Renal cortical epithelial cell (primary cell): ENCODE measurements at places on chromosomes 2 and 18.

GRCh38 chr2:42905341-42906110 is 113.1 kb upstream of the HAAO start:
- peak; percentile 60 for DNase-seq

- no peak for DNase-seq
Measured at GRCh38 chr2:86570059-86570458, 6.8 kb upstream of the CHMP3 start.

GRCh38 chr2:118549503-118549902 is 297.9 kb downstream of the EN1 start:
- DNase-seq = no peak

DNA sequence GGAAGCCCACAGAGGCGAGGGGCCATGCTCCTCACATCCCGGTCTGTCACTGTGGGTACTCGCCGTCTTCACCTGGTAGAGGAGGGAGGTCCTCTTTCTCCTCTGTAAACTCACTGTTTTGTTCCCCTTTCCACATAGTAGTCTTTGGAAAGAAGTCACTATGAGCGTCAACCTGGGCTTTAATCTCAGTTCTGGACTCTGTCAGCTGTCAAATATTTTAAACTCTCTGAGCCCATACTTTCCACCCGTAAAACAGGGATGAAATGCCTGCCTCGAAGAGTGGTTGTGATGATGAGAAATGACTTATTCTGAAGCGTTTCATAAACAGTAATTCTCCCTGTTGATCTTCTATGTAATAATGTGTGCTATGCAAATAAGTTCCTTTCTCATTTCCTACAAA is 547.1 kb upstream of the SOX11 start:
- DNase-seq = no peak

- DNase-seq = no peak
Measured at GRCh38 chr2:164954186-164954585, 1.1 kb downstream of the SLC38A11 start.

GRCh38 chr2:166700079-166700478 is 188.2 kb upstream of the XIRP2 start:
- DNase-seq = peak; percentile 16

DNA sequence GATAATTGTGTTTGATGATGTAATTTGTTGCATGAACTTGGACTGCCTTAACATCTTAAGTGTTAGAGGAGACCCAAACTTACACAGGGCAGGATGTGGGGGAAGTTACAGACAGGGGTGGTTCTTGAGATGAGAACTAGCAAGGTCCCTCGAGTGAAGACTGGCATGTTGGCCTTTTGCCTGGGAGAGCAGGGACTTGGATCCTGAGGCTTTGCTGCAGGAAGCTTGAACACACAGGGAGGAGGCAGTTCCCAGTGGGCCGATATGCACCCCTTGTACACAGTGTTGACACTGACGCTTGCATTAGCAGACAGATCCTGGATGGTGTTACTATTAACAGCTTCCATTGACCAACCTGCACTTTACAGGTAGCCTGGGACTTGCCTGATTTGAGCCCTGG is 47.5 kb downstream of the CHRNA1 start:
- no peak for DNase-seq

DNA sequence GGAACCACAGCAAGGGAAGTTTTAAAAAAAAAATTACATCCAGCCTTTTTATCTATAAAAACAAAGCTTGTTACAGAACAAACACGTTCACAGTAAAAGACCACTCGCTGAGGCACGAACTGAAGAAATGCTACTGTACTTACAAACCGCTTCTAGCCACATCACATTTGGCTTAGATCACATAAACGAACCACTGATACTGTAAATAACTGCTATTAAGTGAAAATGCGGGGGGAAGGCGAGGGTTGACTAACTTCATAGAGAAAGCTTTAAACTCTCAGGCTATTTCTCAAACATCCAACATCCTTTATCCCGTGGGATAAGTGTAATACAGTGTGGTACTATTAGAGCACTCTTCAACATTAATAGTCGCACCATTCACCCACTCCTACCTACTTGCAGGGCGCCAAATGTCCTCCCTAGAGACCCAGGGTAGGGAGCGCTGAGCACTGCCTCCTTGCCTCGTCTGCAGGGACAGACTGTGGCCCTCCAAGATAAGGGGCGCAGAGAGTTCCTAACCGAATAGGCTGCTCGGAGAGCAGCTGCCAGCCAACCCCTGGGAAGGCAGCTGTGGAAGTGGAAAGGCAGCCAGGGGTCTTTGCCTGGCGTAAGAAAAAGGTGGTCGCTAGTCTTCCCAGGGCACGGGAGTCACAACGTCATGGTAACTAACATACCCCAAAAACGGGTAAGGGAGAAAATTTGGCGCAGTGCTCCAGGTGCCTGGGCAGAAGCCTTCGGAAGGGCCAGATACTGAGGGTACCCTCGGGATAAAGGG is 854 bp downstream of the GPR155 start:
- no peak for DNase-seq

- peak; percentile 46 for DNase-seq
Measured at GRCh38 chr18:74331404-74331803, 15.8 kb downstream of the C18orf63 start.

- DNase-seq = peak; percentile 39
Measured at GRCh38 chr2:138787053-138787666, 7.0 kb upstream of the NXPH2 start.

DNA sequence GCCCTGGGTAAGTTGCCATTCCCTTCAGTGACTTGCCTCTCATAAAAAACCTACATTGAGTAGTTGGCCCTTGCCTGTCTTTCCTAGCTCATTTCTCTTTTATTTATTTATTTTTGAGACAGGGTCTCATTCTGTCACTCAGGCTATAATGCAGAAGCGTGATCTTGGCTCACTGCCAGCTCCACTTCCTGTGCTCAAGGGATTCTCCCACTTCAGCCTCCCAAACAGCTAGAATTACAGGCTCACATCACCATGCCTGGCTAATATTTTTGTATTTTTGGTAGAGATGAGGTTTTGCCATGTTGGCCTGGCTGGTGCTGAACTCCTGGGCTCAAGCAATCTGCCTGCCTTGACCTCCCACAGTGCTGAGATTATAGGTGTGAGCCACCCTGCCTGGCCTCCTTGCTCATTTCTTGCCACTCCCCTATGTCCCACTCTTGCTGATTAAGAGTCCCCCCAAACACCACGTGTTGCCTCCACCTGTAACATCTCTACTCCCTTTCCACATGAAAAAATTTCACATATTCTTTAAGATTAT is 12.6 kb downstream of the EVA1A start:
- no peak for DNase-seq

- DNase-seq = no peak
Measured at GRCh38 chr2:20432714-20433113, 14.2 kb upstream of the RHOB start.

DNA sequence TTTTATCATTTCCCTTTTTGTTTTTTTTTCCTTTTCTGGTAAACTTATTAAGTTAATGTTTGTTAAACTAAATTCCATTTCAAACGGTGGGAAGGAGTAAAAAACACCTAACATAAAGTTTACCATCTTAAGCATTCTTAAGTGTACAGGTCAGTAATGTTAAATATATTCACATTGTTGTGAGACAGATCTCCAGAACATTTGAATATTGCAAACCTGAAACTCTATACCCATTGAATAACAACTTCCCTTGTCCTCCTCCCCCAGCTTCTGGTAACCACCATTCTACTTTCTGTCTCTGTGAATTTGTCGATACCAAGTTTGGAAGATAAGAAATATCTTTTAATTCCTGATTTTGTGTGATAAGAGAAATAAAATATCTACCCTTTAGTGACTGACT is 12.0 kb upstream of the NAT8 start:
- DNase-seq = peak; percentile 45

- DNase-seq = peak; percentile 27
Measured at GRCh38 chr18:62187543-62188510, 772 bp downstream of the RELCH start.
